Amniotic epithelial cell (primary cell): ENCODE measurements at places on chromosomes 5 and 9.

- DNase-seq, result peak; percentile 76
Measured at GRCh38 chr9:36928670-36929349, 105.3 kb downstream of the PAX5 start.

- no peak for DNase-seq
Measured at GRCh38 chr9:80066931-80067330, 495.2 kb downstream of the TLE4 start.

DNA sequence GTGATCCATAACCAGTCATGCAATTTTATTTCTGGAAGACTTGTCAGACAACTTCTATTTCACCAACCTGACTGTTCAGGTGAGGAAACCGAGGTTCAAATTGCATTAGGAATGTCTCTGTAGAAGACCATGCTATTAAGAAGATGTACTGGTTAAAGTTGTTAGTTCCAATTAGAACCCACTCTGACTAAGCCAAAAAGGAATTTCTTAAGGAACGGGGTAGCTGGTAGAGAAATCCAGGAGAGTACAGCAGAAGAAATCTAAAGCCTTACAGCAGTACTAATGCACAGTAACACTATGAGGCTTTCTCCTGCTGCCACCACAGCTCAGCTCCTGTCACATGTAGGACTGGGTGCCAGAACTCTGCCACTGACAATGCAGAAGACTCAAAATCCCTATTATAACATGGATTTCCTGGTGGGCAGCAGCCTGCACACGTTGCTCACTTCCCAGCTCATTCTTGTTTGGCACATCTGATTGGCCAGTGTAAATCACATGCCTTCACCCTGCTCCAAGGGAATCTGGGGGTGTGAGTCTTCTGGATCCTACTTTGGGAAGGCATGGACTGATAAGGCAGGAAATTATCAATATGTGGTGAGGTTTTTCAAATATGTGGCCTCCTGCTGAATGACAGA is 37.1 kb downstream of the CAST start:
- peak; percentile 48 for DNase-seq

DNA sequence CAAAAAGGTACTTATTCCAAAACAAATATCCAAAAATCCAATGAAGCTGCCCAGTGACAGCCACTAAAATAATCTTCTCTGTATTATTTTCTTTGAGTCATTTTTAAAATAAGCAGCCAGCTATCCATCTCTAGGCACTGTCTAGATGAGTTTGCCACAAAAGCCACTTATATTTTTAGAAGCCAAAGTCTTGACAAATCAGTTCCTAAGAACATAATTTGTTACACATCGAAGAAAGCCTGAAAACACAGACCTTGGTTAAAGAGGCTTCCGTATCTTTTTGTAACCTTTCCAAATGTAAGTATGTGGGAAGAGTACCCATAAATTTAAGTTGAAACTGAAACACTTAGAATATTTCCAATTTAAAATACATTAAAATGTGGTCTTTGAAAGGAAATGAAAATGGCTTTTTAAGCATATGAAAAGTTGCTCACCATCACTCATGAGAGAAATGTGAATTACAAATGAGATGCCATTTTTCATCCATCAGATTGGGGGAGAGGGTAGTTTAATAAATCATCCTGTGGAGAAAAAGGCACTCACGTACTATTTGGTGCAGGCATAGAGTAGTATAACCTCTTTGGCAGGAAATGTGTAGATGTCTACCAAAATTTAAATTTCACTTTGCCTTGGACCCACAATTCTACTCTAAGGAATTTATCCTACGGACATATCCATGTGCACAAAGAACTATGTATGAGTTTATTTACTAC is 180.4 kb downstream of the MLLT3 start:
- no peak for DNase-seq

GRCh38 chr9:93585695-93586094 is 9.3 kb downstream of the PHF2 start:
- no peak for DNase-seq

GRCh38 chr5:78757269-78758053 is 108.9 kb upstream of the LHFPL2 start:
- DNase-seq, result peak; percentile 85

- no peak for DNase-seq
Measured at GRCh38 chr5:40653221-40654022, 26.3 kb upstream of the PTGER4 start.

GRCh38 chr5:178547753-178548415 is 42.3 kb downstream of the COL23A1 start:
- DNase-seq, result no peak

GRCh38 chr9:137671721-137672120 is 52.9 kb downstream of the EHMT1 start:
- no peak for DNase-seq

- DNase-seq, result no peak
Measured at GRCh38 chr9:18268381-18268780, 205.6 kb upstream of the ADAMTSL1 start.

GRCh38 chr9:134681061-134681661 is 39.6 kb downstream of the COL5A1 start:
- no peak for DNase-seq

GRCh38 chr5:35416217-35416988 is 186.1 kb upstream of the PRLR start:
- DNase-seq, result peak; percentile 68

DNA sequence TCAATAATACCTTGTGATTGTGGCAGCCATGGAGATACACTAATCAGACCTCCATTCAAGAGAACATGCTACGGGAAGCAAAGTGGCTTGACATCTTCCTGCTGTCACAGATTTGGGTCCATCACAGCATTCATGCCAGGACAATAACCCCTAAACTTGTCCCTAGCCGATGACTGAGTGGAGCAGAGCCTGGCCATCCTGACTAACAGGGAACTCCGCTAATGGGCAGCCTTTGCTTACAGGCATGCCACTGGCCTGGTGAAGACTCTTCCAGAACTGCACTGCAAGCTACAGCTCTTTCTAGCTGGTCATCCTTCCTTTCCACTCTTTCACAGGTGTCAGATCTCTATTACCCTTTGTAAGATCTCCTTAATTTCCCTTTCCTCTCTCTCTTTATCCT is 16.0 kb downstream of the FAM174A start:
- DNase-seq, result no peak

DNA sequence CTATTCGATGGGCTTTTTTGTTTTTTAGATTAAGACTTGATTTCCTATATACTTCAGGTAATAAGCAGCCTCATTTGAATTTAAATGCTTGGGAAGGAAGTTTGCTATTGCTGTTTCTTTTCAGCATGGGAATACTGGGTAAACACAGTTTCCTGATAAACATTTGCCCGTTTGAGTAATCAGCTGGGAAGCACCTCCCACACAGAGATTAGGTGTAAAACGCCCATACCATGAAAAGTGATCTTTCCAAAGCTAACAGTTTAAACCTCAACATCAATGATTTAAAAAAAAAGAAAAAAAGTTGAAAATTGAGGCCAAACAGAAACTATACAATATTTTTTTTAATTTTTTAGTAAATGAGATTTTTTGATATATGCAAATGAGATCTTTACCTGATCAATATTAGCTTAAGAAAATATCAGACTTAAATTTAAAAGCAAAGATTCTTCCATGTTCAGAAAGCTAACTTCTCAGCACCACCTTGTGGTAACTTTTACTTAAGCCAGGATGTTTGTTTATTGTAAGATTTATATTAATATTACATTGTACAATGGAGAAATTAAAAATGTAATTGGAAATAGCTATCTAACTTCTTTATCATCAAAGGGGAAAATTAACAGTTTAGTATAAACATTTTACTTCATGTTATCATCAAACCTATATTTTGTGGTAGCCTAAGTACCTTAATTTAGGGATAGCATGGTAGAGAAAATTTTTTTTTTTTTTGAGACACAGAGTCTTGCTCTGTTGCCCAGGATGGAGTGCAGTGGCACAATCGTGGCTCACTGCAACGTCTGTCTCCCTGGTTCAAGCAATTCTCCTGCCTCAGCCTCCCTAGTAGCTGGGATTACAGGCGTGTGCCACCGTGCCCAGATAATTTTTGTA is 39.8 kb downstream of the F2RL2 start:
- peak; percentile 23 for DNase-seq

GRCh38 chr9:17021387-17021970 is 113.4 kb upstream of the CNTLN start:
- DNase-seq, result peak; percentile 9

- no peak for DNase-seq
Measured at GRCh38 chr5:142107736-142108431, 695 bp upstream of the NDFIP1 start.

DNA sequence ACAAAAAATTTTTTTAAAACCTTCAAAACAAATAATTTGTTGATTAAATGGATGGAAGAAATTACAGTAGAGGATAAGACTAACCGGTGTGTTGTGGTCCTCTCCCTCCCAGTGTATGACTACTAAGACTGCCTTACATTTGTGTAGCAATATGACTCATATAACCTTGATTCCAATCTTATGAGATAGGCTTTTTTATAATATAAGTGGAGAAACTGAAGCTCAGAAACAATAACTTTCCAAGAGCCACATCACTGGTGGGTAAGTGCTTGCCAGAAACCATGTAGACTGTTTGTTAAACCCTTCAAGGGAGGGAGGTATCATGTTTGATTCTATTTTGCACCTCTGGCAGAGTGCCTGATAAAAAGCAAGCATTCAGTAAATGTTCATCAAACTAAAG is 47.5 kb downstream of the NLN start:
- peak; percentile 81 for DNase-seq

DNA sequence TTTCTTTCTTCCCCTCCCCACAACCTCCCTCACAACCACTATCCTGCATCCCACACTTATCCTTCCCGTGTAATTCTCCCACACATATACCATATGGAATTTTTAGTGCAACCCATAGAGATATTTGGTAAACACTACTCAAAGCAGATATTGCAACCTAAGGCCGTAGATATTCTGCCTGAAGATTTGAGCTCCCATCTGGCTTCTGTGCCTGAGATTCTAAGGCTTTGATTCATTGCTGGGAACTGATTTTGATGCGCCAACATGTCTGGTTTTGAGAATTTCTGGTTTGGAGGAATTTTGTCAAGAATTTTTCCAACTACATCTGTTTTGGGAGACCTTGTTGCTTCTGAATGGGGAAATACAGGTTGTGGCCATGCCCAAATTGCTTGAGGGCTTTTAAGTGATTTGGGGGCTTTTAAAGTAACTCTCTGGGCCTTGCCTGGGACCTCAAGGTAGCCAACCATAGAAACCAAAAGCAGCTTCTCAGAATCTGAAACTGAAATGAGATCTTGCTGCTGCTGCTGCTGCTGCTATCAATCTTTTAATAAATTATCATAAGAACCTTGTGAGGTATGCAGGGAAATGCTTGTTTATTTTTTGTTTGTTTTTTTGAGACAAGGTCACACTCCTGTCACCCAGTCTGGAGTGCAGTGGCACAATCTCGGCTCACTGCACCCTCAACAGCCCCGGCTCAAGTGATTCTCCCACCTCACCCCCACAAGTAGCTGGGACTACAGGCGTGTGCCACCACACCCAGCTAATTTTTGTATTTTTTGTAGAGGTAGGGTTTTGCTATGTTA is 36.2 kb downstream of the PLAC8L1 start:
- no peak for DNase-seq
